Left hindlimb (tissue), 1 donor: ENCODE measurements at places on chromosomes 4 and X.
A peak's percentile ranks its signal among the peaks of the same experiment; 100 is the strongest.

DNA sequence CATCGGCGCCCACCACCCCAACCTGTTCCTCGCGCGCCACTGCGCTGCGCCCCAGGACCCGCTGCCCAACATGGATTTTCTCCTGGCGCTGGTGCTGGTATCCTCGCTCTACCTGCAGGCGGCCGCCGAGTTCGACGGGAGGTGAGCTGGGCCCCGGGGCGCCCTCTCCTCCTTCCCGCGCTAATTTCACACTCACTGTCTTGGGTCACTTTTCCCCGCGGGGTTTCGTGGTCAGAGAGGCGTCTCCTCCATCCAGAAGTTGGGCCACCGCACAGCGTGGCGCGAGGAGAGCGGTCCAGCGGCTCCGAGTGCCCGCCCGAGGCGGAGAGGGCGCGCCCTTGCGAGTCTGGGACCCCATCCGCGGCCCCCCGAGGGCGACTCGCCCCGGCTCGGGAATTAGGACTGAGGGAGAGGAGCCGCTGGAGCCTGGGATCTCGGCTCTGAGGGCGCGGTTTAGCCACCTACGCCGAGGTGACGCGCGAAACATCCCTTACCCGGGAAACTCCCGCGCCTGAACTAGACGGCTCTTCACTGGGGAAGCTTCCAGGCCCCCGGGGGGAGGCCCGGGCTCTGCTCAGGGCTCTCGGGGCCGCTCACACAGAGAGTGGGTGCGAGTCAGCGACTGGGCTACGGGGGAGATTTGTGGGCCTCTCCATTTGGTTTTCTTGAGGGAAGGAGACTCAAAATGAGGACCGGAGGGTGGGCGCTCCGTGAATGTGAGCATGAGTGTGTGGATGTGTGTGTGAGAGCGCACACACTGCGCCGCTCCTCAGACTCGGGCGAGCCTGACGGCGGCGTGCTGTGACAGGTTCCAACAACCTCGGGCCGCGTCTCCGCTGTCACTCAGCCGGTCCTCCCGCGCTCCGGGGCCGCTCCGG, 551 bp downstream of the NPNT start:
- peak; percentile 57 for DNase-seq

- DNase-seq: no peak
These were observed 968.6 kb downstream of the ADGRL3 start for GRCh38 chr4:62168681-62169080.

DNA sequence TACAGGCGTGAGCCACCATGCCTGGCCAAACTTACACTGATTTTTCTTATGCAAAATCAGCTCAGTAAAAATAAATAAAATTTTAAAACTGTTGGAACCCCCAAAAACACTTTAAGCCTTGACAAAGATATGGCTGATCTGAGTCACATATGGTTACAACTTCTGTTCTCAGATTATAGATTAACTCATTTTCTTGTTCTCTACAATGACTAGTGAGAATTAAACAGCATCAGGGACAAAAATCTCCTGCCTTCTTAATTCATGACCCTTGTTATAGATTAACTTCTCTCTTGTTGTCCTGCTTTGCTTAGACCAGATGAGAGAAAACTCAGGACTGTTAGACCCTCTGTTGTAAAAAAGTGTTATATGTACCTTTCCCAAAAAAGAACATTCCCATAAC, 24.2 kb upstream of the EXOC1L start:
- no peak for DNase-seq

DNA sequence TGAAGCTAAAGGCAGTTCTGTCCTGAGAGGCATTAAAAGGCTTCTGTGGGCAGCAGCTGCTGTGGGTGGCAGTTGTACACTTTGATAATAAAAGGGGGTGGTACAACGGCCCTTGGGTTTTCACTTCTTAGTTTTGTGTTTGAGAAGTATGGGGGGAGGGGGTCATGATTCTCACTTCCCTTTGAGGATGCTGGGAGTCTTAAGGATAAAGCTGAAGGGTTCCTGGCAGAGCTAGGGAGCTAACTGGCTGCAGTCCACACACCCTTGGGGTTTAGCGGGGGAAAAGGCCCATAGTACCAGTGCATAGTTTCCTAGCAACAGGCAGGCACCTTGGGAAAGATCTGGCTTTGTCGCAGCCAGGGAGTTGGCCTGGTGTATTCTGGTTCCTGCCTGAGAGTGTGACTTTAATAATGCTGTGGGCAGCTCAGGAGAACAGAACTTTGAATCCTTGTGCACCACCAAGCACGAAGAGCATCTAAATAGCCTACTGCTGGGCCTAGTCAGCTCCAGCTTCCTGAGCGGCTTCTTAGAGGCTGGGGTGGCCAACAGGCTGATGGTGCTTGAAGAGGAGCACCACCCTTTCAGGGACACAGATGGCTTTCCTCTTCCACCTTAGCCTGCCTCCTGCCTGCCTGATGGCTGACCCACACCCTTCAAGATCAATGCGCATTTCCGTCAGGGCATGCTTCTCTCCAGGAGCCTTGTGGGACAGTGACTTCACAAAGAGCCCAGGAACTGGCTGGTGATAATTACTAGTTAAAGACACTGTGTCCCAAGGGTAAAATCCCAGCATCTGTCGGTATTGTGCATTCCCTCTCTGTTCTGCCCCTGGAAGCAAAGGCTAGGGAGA, 12.5 kb downstream of the ZBTB33 start:
- no peak for DNase-seq

DNA sequence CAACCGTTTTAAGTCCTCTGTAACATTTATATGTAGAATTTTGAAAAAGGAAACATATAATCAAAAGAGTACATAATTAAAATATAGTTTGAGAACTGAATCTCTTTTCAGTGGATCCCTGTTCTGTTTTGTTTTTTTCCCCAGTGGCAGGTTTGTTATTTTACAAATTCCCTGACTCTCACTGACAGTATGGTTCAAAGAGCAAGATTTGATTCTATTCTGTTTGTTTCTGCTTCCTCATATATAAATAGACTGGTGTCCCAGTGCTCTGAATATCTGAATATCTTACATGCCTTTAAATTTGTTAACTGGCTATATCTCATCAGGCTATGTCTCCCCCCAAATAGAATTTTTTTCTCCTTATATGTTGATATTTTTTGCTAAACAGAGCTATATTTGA, 16.6 kb downstream of the SULT1E1 start:
- DNase-seq: no peak

DNA sequence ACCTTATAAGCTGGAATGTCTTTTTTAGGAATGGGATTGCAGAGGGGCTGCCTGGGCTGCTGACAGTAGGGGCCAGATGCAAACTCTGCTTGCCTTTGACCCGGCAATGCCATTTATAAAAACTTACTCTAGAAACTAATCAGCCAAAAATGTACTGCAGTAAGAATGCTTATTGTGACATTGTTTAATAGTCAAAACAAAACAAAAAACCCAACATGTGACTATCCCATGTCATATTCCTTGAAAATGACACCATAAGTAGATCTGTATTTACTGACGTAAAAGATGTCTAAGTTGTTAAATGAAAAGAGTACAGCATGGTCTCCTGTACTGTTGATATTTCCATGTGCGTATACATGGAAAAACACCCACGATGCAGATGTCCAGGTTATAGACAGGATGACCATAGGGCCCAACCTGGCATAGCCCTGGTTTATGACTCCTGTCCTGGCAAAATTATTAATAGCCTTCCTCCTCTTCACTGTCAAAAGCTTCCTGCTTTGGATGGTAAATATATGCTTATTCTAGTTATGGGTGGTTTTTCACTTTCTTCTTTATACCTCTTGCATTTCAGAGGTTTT, 138.9 kb downstream of the PTTG2 start:
- no peak for DNase-seq

GRCh38 chr4:151664289-151664688, 96.5 kb downstream of the GATB start:
- DNase-seq: no peak

DNA sequence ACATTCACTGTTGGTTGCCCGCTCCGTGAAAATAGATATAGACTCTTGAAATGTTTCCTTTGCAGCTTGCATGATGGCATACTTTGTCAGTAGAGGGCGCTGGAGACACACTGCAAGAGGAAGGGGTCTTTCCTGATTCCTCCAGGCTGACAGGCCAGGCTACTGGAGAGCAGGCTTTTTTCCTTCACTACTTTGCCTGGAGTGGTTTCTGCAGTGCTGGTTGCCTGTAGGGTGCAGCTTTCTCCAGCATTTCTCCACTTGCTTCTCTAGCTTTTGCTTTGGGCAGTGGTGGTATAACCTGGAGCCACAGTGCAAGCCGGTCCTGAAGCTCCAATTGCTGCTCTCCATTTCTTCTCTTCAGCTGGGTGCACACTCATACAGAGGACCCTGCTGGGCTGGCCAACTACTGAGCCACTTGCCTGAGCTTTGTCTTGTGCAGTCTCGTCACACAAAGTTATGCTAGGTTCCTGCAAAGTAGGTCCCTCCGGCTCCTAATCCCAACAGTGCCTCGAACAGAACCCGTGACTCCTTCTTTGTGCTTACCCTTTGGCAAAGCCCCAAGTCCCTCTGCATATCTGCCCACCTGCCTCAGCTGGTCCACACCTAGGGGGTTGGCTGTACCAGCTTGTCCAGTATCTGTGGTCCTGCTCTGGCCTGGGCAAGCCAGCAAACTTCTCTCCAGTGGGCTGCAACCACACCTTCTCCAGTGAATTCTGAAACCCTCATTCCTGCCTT, 46.3 kb downstream of the RASSF6 start:
- peak; percentile 50 for DNase-seq

GRCh38 chrX:119427795-119428185, 28.7 kb downstream of the SLC25A43 start:
- no peak for DNase-seq

GRCh38 chr4:127505203-127505602, 127.6 kb upstream of the INTU start:
- DNase-seq: peak; percentile 26

GRCh38 chr4:76214177-76214675, 602 bp upstream of the SCARB2 start:
- DNase-seq: no peak

GRCh38 chr4:54384563-54384962, 155.5 kb downstream of the PDGFRA start:
- DNase-seq: no peak

- DNase-seq: no peak
These were observed 68.1 kb downstream of the FAM53A start for GRCh38 chr4:1615786-1616556.

- no peak for DNase-seq
These were observed 32.1 kb downstream of the TIGD4 start for GRCh38 chr4:152747444-152747843.

GRCh38 chrX:101409043-101409442, 1.0 kb downstream of the HNRNPH2 start:
- no peak for DNase-seq

- no peak for DNase-seq
These were observed 109.5 kb upstream of the VCX3A start for GRCh38 chrX:6644411-6644810.

DNA sequence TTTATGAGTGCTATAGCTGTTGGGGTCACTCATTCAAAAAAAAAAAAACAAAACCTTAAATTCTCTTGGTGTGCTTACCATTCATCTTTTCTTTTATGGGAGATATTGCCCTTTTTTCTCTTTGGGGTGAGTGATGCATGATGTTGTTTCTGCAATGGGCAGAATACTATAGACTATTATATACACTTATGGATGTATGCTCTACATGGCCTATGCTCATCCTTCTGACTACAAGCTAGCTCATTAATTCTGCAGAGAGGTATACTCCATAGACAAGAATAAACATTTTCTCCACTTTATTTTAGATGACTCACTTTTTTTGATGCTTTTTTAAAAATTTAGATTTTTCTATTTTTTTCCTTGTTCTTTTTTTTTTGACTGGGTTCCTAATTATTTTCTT, 160.3 kb upstream of the ANK2 start:
- DNase-seq: no peak

DNA sequence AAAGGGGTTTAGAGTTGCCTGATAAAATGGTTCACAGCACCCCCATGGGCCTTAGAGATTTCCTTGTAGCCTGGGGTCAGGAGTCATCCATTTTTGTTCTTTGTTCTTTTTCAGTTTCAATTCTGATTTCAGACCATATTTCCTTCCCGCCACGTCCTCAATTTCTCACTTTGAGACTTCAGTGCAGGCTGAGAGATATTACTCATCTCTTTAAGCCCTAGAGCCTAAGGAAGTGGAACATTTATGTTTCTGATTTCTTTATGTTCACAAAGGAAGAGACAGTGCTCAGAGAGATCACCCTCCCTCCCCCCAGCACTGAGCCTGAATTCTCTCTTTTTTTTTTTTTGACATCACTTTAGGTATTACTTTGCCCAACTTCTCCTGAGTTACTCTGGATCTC, 56.3 kb downstream of the MSN start:
- DNase-seq: no peak

DNA sequence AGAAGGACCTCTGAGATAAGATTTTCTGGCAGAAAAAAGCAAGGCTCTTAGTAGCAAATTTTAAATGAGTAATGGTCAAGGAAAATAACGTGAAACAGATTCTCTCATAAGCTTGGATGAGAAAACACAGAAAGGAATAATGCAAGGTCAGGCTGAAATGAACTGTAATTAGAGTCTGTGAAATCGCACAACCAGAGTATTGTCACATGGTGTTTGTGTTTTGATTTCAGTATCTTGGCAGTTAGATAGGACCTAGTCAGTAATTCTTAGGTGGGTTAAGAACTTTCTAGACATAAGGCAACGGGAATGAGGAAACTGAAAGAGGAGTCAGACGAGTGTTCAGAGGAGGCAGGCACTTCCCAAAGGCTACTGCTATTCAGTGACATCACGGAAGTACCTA, 34.6 kb downstream of the LIMCH1 start:
- no peak for DNase-seq

GRCh38 chr4:53234669-53235068, 131.2 kb downstream of the SCFD2 start:
- no peak for DNase-seq

GRCh38 chr4:39304651-39305050, 61.5 kb downstream of the RFC1 start:
- DNase-seq: no peak

- no peak for DNase-seq
These were observed 2.4 kb upstream of the STIM2 start for GRCh38 chr4:26858035-26858918.

- DNase-seq: no peak
These were observed 153.1 kb downstream of the NPNT start for GRCh38 chr4:106048250-106048971.

GRCh38 chrX:139815771-139816170, 107.8 kb upstream of the MCF2 start:
- DNase-seq: no peak

GRCh38 chr4:176001151-176002006, 64.3 kb upstream of the WDR17 start:
- DNase-seq: peak; percentile 61

DNA sequence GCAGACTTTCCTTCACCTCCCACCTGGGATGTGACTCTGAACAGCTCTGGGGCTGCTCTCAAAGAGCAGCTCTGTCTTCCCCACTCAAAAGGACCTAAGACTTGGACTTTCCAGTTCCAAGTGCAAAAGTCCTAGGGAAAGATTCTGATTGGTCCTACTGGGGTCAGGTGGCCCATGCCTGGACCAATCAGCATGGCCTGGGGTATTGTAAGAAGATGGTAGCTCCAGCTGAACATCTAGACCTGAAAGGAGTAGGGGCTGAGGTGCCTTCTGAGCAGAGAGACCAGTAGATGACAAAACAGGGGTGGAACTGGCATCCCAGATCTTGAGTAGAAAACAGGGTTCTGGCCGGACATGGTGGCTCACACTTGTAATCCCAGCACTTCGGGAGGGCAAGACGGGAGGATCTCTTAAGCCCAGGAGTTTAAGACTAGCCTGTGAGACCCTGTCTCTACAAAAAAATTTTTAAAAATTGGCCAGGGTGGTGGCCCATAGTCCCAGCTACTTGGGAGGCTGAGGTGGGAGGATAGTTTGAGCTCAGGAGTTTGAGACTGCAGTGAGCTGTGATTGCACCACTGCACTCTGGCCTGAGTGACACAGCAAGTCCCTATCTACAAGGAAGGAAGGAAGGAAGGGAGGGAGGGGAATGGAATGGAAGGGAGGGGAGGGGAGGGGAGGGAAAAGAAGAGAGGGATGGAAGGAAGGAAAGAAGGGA, 27.4 kb upstream of the MRFAP1 start:
- DNase-seq: no peak
